Mucosa of gallbladder (tissue), 1 donor: ENCODE measurements at places on chromosomes 1 and 21. TPM values are rescaled to one million over a fixed set of nuclear protein-coding genes. Genes with fewer than 3 reads are reported as not detected.

- no peak for DNase-seq
Measured at GRCh38 chr1:89578151-89578550, 53.5 kb downstream of the LRRC8B start.

DNALI1 gene
- 45.3 TPM for total RNA-seq

CCDC27 gene
- total RNA-seq, result not detected

DAB1 gene
- 5.0 TPM for total RNA-seq

PTPRU gene
- total RNA-seq, result 17.7 TPM

DNA sequence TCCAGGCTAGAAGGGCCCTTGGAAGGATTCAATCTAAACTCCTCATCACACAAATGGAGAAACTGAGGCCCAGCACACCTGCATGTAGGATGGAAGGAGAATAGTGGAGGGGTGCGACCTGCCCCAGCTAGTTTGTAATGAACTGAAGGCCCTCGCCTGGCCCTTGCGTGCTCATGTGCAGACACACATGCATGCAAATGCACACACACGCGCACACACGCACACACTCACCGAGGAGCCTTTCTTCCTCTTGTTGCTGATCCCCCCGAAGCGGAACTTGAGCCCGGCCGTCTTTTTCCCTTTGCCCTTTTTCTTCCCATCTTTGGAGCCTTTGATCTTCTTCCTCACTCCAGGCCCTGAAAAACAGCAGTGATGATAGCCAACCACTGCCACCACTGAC, 27.9 kb downstream of the CHD5 start:
- DNase-seq, result no peak
